ENCODE measurements at places on chromosomes 3 and 15. TPM values are rescaled to one million over a fixed set of nuclear protein-coding genes. Genes with fewer than 3 reads are reported as not detected.

DNA sequence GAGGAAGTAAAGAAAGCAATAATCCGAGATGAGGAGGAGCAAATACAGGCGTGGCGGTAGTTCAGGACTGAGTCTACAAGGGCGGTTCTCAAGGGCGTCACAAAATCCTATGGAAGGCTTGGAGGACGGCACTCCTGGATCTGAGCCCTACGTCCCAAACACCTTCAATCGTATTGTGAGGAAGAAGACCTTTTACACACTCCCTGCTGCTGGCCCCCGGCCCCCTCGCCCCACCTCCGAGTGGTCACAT is 747 bp downstream of the PLD1 start:
- DNase-seq, result peak; percentile 95

GRCh38 chr15:100468285-100468684 is 60.5 kb downstream of the CERS3 start:
- peak; percentile 72 for DNase-seq

GRCh38 chr15:89783861-89784685 is 7.9 kb downstream of the MESP2 start:
- DNase-seq, result no peak

DNA sequence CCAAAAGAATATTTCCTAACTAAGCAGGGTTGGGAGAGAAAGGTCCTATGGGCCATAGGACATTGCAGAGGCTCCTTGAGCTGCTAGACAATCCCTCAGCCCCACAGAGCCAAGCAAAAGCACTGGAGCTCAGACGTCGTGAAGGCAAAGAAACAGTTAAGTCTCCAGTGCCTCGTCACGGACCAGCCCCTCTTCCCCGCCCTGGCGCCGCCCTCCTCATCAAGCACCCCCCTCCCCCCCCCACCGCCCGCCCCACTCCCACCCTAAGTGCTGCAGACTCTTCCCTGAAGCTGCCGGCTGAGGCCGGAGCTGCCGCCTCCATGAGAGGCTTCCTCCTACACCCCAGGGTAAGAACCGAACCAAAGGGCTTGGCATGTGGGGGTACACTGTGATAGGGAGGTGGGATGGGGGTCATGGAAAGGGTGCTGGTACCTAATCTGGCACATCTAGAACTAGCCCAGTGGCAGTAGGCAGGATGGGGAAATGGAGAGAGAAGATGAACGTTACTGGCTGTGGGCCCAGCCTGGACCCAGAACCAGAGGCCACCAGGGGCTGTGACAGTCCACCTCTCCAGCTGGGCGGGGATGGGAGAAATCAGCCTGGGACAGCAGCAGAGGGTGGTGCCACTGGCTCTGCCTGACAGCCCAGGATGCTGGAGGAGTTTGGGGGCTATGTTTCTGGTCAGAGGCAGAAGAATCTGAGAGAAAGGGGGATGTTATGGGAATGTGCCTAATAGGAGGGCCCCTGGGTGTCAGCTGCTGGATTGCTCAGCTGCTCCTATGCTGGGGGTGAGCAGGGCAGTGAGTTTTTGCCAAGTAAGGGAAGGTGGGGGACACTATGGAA is at the start of gene MAP1A:
MAP1A (plus strand) TSS at position 255 of the 843 bp plus-strand sequence. CDS start 3,866 bp downstream, outside the sequence.
- DNase-seq, result peak; percentile 72

- DNase-seq, result no peak
Measured at GRCh38 chr3:50373146-50374051, 14.1 kb upstream of the TMEM115 start.

DNA sequence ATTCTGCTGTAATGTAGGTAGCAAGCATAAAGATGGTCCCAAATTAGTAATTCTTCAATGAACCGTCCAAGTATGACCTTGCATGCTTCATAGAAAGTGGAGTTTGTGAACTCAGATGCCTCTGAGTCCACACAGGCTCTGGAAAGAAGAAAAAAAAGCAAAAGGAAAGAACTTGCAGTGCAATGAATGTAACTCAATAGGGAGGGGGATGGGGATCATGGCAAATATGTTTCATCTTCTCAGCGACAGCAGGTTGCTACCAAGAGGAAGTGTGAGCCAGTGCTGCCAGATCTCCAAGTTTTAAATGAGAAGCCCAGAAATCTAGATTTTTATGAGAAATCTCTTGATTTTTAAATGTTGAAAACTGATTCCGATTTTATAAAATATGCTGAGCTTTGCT is 50.3 kb downstream of the IL20RB start:
- DNase-seq, result no peak

- DNase-seq, result no peak
Measured at GRCh38 chr15:69325456-69325971, 26.8 kb downstream of the PAQR5 start.

The GAP43 gene
- polyA plus RNA-seq, result 5.9 TPM

The KCNAB1 gene
- polyA plus RNA-seq, result 5.5 TPM

Data from muscle of back (tissue), 13 donors.